ENCODE measurements at places on chromosomes 4 and X.

GRCh38 chr4:113057891-113058290 lies 8.4 kb downstream of the ANK2 start:
- no peak for DNase-seq

GRCh38 chr4:173254646-173255045 lies 79.5 kb downstream of the HMGB2 start:
- no peak for DNase-seq

DNA sequence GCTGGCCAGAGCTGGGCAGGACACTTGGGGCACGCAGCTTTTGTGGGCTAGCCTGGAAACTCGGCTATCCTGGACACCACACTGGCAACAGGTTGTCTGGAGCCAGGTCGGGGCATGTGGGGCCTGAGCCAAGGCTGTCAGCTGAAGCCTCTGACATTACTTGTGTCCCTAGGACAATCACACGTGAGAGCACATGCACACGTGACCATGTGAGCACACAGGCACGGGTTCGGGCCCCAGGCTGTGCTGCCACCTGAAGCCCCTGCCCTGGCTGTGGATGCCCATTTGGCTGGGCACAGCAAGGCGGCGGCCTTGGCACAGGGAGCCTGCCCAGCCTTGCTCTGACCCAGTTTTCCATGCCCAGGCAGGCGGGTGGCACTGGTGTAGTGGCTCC lies 8.7 kb upstream of the FGFR3 start:
- DNase-seq, result no peak

DNA sequence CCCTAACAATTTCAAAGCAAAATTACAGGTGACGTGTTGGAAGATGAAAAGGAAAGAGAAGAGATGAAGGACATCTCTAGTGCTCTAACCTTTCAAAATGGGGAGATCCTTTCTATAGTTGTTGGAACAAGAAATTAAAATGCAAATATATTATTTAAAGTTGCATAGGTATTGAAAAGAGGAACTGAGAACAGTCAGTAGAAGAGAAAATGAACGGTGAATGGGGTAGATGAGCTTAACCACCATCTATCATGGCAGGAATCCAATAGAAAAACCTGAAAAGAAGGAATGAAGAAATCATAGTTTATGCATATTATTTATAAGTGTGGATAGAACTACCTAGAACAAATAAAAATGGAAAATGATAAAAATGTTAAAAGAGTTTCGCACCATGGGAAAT lies 42.0 kb downstream of the ANXA5 start:
- no peak for DNase-seq

DNA sequence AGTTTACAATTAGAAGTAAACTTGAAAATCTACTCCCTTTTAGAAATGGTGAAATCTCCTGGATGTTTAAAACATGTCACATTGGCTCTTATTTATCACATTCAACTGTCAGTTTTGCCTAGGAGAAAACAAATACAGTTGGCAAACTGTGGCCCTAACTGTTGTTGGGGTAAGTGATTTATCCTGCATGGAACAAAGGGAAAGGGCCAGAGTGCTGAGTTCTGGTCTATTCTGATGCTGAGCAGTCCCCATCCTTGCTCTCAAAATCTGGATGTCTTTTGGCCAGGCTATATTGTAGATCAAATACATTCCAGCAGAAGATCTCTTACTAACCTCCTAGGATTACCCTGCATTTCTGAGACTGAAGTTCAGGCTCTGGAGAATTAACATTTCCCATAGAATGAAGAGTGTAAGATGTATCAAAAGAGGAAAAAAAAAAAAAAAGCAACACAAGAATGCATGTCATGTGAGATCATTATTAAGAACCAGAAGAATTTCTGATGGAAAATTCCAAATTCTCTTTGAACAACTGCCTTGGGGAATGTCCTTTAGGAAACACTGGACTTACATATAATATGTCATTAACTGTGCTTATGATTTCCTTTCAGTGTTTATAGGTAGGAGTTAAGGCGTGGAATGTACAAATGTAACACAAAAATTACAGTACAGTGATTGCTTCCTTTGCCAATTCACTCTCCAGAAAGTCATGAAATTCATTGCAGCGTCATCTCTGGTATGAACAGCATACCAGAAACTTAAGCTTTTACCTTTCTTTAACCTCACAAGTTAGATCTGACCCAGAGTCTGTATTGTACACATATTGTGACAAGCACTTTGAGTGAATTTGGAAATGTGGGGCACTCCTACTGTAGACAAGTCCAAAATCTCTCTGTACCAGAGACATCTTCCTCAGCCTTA lies 1012.5 kb upstream of the LCORL start:
- no peak for DNase-seq

GRCh38 chr4:168811207-168811606 lies 198.8 kb downstream of the CBR4 start:
- DNase-seq, result no peak

- DNase-seq, result no peak
Observed at GRCh38 chr4:2135083-2135482, 76.0 kb downstream of the NAT8L start.

DNA sequence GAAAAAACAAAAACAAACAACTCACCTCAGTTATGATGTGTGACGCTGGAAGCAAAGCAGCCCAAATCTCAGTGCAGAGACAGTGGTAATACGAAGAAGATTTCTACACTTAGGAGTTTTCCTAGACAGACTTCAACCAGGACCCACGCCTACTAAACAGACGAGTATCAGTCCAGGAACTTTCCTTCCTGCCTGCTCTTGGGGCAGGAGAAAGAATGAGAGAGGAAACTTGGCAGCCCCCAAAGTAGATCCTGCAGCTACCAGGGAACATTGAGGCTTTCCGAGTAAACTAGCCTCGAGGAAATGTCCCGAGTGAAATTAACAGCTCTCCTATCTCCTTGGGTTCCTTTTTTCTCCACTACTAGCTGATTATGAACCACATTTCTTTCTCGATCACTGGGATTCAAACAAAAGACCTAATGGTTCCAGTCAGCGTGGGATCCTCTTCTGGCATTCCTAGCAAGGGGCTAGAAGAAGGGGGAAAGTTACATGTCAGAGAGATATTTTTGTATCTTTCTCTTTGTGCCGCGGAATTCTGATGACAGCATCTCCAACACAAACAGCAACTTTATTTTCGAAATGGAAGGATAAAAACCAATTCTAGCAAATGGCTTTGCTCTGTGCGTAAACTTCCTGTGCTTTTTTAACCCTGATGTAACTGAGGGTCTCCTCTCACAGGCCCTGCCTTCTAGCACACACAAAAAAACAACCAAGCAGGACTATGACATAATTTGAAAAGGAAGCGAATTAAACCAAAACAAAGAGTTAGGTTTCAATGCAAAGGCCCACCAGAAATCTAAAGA lies 53.2 kb downstream of the PPM1K start:
- no peak for DNase-seq

DNA sequence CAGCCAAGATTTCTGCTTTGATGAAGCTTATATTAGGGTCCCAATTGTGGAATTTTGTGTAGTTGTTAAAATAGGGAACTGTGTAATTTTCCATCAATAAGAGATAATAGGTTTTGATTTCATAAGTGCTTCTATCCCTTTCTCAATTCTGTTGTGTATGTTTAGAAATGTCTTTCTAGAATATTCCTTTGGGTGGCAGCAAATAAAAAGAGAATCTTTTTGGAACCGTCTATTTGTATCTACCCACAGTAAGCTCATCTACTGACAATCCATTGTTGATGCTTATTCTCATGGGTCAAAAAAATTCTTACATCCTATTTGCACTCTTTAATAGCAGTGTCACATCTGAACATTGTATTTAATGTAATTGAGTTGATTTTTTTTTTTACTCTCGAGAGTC lies 61.7 kb downstream of the TMA16 start:
- DNase-seq, result no peak
